ENCODE measurements at places on chromosomes 7 and 10.
A peak's percentile ranks its signal among the peaks of the same experiment; 100 is the strongest.

GRCh38 chr7:34902182-34902581 lies 135.1 kb downstream of the DPY19L1 start:
- DNase-seq: no peak

DNA sequence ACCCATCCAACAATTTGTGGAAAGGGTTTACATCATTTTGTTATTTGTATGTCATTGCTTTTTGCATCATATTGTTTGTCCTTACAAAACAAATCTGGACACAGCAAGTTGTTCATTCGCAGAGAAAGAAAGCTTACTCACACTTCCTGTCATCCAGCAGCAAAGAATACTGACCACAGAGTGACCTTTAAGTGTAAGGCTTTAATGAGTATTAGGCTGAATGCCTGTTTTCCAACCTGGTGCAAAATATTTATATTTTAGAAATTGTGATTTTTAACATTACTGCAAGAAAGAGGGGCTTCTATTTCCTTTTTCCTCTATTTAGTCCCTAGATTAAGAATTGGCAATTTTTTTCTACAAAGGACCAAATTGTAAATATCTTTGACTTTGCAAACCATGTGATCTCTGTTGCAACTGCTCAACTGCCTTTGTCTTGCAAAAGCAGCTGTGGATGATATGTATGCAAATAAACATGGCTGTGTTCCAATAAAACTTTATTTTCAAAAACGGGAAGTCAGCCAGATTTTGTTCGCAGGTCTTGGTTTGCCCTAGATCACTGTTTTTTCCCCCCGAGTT lies 27.8 kb upstream of the ITGB1 start:
- DNase-seq: no peak

- no peak for DNase-seq
These were observed 165.3 kb downstream of the SFMBT2 start for GRCh38 chr10:7245505-7245904.

DNA sequence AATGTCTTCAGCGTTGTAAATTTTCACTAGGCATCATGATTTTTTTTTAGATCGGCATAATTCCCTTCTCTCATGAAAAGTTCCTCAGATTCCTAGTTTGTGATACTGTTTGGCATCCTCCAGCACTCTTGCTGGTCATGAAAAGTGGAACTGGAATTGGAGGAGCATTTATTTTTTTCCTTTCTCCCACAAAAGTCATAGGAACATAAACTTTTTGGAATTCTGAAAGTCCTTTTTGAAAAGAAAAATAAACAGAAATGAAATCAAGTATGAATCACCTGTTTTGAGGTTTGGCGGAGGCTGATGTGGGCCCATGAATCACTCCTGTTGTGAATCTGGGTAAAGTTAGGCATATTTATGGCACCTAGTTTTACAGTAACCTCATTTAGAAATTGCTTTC lies 17.7 kb downstream of the CACNB2 start:
- no peak for DNase-seq

DNA sequence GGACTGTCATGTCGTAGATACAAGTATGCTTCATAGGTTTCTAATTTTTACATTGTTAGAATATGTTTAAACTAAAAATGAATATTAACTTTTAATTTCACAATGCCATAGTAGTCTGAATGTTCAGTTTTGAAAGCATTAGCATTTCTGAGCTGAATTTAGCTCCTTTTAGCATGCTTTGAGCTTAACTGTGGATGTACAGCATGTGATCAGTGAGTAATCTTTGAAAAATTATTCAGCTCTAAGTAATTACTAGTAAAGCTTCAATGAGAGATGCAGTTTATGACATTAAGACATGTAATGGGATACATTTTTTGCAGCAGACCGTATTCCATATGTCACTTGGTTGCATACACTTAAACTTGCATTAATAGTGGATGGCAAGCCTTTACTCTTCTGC lies 114.1 kb upstream of the WNT16 start:
- DNase-seq: no peak

GRCh38 chr7:114102131-114102530 lies 183.3 kb upstream of the PPP1R3A start:
- no peak for DNase-seq

DNA sequence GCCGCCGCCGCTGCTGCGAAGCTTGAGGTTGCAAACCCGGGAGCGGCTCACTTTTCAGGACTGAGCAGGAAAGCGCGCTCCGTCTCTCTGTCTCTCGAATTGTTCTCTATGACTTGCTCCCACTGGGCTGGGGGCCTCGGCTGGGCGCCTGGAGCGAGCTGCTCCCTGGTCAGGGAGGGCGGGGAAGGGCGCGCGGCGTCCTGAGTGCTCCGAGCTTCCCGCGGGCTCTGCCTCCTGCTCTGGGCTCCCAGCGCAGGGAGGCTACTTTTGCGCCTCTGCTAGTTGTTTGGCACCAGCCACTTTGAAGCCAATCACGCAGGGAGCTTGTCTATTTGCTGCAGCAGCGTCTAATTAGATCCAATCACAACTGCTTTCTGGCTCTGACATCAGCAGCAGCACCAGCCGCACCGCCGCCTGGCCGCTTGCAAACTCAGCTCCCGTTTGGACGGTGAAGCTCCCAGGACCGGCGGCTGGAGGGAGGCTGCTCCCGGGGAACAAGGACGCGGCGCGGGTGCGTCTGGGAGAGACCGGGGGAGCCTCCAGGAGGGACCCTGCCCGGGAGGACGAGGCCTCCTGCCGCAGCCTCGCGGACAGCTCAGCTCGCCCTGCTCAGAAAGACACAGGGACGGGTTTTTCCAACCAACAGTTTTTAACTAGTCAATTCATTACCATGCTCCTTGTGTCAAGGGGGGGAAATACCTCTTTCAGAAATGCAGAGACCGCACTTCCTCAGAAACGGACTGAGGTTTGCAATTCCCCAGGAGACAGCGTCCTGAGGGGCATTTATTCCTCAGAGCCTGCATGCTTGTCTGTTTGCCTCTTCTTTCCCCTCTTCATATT lies at the start of gene ADARB2:
TSS of gene ADARB2 (minus strand) at position 304 of the 840 bp plus-strand sequence.
- DNase-seq: no peak

GRCh38 chr7:17229228-17229627 lies 69.2 kb upstream of the AHR start:
- no peak for DNase-seq

DNA sequence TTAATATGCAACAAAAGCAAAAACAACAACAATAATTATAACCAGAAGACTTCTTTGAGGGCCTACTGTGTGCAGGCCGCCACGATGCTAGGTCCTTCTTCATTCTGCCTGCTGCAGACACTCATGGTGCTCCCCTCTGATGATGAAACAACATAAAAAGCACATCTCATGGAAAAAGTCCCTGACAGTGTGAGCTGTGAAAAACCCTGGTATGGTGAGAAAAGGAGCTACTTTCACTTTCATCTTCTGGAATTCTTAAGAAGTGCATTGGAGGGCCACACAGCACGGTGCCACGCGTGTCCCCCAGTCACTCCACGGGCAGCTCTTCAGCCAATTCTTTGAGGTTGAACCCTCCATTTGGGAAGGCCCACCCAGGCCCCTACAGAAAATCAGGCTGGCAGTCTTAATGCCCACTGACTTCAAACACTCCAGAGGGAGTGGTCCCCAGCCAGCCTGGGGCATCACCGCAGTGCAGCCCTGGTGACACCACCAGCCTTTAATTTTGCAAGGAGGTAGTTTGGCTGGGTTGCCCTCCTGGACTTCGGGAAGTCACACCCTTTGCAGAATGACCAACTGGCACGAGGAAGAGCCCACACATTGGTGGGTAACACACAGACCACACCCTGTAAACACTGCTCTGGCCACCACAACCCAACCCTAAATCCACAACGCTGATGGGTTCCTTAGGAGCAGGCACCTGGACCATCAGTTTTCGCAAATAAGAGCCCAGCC lies 7.7 kb downstream of the KCNMA1 start:
- no peak for DNase-seq

- no peak for DNase-seq
These were observed 13.2 kb downstream of the SGPL1 start for GRCh38 chr10:70828923-70829322.

GRCh38 chr10:61215246-61215645 lies 237.9 kb downstream of the TMEM26 start:
- no peak for DNase-seq

- DNase-seq: no peak
These were observed 17.9 kb upstream of the ASZ1 start for GRCh38 chr7:117445206-117445605.

GRCh38 chr10:44198096-44198779 lies 186.7 kb downstream of the CXCL12 start:
- DNase-seq: no peak

- no peak for DNase-seq
These were observed 3.5 kb downstream of the NRF1 start for GRCh38 chr7:129615018-129615417.

DNA sequence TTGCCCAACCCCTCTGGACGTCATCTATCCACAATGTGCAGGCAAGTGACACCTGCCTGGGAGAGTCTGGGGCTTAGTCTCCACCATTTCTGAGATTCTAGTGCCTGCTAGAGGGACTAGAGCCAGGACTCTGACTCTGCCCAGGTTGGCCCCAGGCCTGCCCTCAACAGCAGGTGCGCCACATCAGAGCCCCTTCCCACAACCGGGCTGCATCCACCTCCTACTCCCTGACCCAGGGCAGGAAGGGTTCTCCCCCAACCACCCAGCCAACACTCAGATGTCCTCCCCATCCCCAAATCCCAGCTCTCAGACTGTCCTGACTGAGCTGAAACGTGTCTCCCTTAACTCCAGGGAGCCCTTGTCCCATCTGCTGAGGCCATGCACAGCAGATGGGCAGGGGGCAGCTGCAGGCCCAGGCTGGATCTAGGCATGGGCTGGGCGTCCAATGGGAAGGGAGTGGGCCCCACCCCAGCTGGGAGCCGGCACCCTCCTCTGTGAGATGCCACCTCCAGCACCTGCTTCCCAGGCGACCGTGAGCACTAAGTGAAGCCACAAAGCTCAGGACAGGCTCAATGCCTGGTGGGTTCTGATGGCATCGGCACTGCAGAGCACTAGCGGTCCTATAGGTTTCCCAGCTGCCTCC lies 49.2 kb downstream of the RASGEF1A start:
- no peak for DNase-seq

- no peak for DNase-seq
These were observed 194.0 kb upstream of the VWC2 start for GRCh38 chr7:49579408-49579807.

DNA sequence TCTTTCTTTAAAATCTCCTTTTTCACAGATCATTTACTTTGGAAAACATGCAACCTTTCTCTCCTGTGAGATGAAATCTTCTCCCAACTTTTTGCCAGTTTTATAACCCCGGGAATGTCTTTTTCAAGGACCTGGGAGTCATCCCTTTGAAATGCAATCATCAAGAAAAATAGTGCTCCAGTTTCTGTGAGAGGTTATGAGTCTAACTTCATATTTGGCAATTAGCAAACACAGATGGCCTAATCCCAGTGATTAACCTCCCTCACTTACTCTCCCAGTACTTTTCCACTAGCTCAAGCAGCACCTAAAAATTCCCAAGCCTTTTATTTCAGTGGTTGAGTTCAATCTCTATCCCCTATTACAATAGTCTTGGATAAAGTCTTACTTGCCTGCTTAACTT lies 185.8 kb upstream of the TMEM106B start:
- no peak for DNase-seq

- no peak for DNase-seq
These were observed 102.8 kb downstream of the CHN2 start for GRCh38 chr7:29297194-29297890.

- no peak for DNase-seq
These were observed 40.5 kb upstream of the WASL start for GRCh38 chr7:123789206-123789784.

DNA sequence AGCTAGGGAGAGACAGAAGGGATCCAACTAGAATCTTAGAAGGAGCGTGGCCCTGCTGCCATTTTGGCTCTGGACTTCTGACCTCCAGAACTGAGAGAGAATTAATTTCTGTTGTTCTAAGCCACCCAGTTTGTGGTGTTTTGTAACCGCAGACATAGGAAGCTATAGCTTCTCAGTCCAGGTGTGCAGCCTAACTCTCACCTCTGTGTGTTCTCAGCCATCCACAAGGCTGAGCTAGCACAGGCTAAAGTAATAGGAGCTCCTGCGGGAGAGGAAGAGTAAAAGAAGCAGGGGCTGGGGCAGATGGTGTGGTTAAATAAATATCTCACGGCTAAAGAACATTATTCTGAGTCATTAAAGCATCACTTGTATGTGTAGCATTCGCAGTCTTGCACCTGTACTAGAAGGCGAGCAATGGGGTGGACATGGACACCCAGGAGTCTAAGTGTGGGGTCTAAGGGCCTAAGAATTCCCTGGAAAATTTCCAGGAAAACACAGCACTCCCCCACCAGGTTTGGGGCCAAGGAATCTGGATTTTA lies 94.1 kb downstream of the AOAH start:
- DNase-seq: no peak

GRCh38 chr7:37119296-37119860 lies 329.3 kb downstream of the ELMO1 start:
- DNase-seq: no peak

DNA sequence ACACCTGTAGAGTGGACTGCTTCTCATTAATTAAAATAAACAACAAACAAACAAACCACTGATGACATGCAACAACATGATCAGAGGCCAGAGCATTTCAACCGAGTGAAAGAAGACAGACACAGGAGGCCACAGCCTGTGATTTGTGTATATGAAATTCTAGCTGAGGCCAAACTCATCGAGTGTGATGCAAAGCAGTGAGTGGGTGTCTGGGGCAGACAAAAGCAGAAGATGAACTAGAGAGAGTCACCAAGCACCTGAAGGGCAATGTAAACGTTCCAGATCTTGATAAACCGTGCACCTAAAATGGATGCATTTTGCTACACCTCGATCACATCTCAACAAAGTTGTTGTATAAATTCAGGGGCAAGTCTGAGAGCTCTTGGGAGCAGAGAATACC lies 108.4 kb downstream of the KLF6 start:
- DNase-seq: no peak

- no peak for DNase-seq
These were observed 168.9 kb downstream of the NRF1 start for GRCh38 chr7:129780257-129780973.

GRCh38 chr7:91182819-91183764 lies 81.1 kb upstream of the FZD1 start:
- DNase-seq: no peak

DNA sequence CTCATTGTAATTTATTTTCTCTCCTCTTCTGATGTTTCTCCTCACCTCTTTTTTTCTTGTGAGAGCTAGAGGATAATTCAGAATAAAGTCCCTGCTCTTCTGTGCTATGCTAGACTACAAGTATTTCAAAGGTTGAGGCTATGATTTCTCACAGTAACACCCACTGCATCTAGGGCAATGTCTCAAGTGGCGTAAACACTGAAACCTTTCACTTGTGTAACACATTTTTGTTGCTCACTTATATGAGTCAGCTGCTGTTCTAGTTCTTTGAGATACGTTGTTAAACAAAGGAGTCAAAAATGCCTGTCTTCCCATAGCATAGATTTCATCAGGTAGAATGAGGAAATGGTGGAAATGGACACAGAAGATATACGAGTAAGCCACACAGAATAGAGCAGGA lies 305.1 kb upstream of the PITRM1 start:
- DNase-seq: no peak

- DNase-seq: peak; percentile 18
These were observed 3.3 kb upstream of the SEPHS1 start for GRCh38 chr10:13351340-13351915.
